ENCODE measurements at places on chromosomes 16 and 17. TPM values are rescaled to one million over a fixed set of nuclear protein-coding genes. Genes with fewer than 3 reads are reported as not detected.

DNA sequence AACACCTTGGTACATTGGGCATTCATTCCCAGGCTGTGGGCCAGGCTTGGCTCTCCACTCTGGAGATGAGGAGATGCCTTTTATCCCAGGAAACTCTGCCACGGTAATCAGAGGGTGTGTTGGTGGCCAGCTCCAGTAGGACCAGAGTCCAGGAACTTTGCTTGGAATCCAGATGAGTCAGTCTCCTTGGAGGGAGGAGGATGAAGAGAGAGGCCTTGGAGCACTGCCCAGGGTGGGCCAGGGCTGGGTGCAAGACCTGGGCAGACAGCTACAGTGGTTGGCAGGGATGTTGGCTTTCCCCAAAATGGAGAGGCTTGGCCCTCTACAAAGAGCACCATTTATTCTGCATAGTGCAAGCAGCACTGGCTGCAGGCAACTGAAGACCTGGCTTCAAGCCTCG, 209.0 kb downstream of the RGS9 start:
- no peaks in the 10 kb centered on the region for H3K36me3 ChIP-seq
- DNase-seq = no peak
- no peak overlapping the region for H3K27ac ChIP-seq
- no peaks in the 10 kb centered on the region for H3K27me3 ChIP-seq

RHBDL1 gene
- 0.57 TPM for total RNA-seq

- DNase-seq = no peak
- no peaks in the 10 kb centered on the region for H3K27me3 ChIP-seq
- no peaks in the 10 kb centered on the region for H3K36me3 ChIP-seq
- H3K4me3 ChIP-seq = no peak overlapping the region
- no peak overlapping the region for H3K27ac ChIP-seq
Measured at GRCh38 chr17:32516940-32517701, 30.3 kb downstream of the CDK5R1 start.

ATAD5 gene
- total RNA-seq = 2.5 TPM

CRYBA1 gene
- not detected for total RNA-seq

DNA sequence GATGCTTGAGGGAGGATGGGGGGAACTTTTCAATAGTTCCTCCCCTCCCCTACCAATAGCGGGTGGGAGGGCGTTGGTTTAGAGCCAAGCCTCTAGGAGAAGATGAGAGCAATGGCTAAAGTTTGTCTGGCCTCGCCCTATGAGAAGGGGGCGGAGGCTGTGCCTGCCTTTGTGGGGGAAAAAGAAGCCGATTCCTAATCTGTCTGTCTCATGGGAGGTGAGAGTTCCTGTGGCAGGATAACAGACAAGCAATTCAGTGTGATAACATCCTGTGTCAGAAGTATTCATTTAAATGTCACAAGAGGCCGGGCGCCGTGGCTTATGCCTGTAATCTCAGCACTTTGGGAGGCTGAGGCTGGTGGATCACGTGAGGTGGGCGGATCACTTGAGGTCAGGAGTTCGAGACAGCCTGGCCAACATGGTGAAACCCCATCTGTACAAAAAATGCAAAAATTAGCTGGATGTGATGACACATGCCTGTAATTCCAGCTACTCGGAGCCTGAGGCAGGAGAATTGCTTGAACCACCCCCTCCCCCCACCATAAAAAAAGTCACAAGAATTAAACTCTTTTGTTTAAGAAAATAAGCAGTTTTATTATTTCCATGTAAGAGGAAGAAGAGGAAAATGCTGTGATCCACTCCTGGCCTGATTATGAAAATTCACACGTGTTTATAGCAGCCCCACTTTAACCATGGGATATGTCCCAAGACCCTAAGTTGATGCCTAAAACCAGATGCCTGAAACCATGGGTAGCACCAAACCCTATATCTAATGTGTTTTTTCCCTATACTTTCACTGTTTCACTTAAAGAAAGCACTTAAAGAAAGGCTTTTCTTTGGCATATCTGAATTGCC, 1.7 kb downstream of the SLFN5 start:
- no peaks in the 10 kb centered on the region for H3K36me3 ChIP-seq
- peak overlapping the region; percentile 75 for H3K4me3 ChIP-seq
- no peaks in the 10 kb centered on the region for H3K27me3 ChIP-seq
- DNase-seq = peak; percentile 29
- peaks cover 60% of the 10 kb centered on the region for H3K4me1 ChIP-seq

DNA sequence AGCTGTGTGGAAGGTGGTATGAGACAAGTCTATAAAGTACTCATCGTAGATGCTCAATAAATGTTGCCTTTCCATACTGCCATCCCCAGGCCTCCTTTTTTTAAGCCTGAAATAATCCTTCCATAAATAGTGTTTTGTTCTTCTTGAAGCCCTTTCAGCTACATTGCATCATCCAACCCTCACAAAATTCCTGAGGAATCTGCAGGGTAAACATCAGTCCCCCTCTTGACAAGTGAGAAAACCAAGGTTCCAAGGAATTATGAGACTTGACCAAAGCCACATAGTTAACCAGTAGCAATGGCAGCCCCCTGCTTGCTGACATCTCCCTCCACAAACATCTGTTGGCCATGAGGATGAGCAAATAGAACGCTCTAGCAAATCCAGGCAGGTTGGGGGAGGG, 89.7 kb upstream of the CCL1 start:
- H3K4me3 ChIP-seq = no peak overlapping the region
- H3K36me3 ChIP-seq = no peaks in the 10 kb centered on the region
- no peak overlapping the region for H3K27ac ChIP-seq
- DNase-seq = no peak

SPATA2L gene
- total RNA-seq = 26.1 TPM

DNA sequence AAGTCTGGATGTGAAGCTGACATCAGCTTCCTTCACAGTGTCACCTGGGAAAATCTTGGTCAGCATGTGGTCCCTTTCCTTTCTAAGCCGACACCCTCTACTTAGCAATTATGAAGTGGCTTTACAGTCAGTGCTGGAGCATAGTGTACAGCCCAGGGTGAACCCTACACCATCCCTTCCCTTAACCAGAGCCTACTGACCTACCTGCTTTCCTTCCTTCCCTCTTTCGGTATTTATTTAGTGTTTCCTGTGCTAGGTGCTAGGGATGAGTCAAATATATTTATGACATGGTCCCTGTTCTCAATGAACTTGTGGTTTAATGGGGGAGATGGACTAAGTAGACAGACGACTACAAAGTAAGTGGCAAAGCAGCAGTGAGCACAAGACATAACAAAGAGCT, 77.5 kb downstream of the CDK5R1 start:
- no peak for DNase-seq
- H3K36me3 ChIP-seq = peaks cover 16% of the 10 kb centered on the region
- H3K27me3 ChIP-seq = no peaks in the 10 kb centered on the region
- peaks cover 3% of the 10 kb centered on the region for H3K4me1 ChIP-seq

IKZF3 gene
- total RNA-seq = 2.1 TPM

SP2 gene
- total RNA-seq = 4.0 TPM

MT3 gene
- not detected for total RNA-seq

DNA sequence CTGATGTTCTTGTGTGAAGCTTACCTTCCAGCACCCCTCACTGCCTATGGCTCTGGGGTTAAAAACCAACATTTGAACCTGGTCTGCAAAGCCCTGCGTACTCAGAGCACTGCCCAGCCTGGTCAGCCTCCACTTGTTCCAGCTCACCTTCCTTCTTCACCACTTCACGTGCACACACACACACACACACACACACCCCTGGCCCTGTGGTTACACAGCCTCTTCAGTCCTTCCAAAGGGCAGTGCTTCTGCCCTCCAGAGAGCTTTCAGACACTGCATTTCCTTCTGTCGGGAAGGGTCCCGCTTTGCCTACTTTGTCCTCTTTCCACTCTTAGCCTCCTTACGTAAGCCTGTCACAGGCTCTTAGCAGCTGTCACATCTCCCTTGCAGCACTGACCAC, 9.6 kb upstream of the TMEM220 start:
- no peak for DNase-seq
- H3K4me3 ChIP-seq = no peak overlapping the region
- H3K27ac ChIP-seq = no peak overlapping the region
- no peaks in the 10 kb centered on the region for H3K36me3 ChIP-seq

DNA sequence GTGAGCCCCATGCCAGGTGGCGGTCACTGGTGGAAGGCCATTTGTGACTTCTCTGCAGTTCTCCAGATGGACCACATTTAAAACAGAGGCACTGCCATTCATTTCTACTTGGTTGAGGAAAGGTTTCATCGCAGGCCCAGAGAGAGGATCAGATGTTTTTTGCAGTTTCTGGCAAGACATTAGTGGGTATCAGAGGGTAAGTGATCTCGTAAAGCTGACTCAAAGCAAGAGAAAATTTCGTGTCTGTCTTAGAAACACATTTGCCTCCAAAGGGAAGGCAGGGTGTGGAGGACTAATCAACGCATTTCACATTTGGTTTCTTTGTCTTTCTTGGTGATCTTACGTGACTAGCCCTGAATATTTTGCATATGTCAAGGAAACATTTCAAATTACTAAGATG, 81.8 kb downstream of the PRKCB start:
- no peaks in the 10 kb centered on the region for H3K4me1 ChIP-seq
- no peak overlapping the region for H3K27ac ChIP-seq
- no peak overlapping the region for H3K4me3 ChIP-seq
- no peaks in the 10 kb centered on the region for H3K36me3 ChIP-seq

- H3K36me3 ChIP-seq = no peaks in the 10 kb centered on the region
- H3K27ac ChIP-seq = no peak overlapping the region
- no peaks in the 10 kb centered on the region for H3K27me3 ChIP-seq
- no peaks in the 10 kb centered on the region for H3K4me1 ChIP-seq
- H3K4me3 ChIP-seq = no peak overlapping the region
- no peak for DNase-seq
Measured at GRCh38 chr16:23351360-23351759, 49.3 kb downstream of the SCNN1B start.

DNA sequence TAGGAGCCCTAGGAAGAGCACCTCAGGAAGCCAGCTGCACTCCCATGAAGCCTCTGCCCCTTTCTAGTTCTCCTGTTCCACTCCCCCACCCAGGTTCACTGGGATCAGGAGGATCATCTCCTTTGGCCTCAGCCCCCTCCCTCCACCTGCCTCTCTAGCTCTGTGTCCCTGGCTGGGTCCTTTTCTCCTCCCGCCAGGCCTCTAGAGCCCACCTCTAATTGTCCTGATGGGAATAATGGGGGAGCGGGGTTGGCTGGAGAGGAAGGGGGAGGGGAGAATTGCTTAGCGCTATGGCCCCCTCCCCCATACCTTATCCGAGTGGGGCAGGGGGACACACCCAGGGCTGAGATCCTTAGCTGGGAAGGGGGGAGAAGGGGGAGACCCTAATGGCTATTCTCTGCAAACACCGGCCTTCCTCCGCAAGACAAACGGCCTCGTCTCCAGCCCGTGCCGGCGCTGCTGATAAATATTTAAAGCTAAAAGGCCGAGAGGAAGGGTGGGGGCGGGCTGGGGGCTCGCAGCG, 997 bp downstream of the HOXB7 start:
- peaks cover 48% of the 10 kb centered on the region for H3K4me1 ChIP-seq
- no peak for DNase-seq
- H3K36me3 ChIP-seq = no peaks in the 10 kb centered on the region
- H3K27ac ChIP-seq = no peak overlapping the region
- peak overlapping the region; percentile 38 for H3K4me3 ChIP-seq

DNA sequence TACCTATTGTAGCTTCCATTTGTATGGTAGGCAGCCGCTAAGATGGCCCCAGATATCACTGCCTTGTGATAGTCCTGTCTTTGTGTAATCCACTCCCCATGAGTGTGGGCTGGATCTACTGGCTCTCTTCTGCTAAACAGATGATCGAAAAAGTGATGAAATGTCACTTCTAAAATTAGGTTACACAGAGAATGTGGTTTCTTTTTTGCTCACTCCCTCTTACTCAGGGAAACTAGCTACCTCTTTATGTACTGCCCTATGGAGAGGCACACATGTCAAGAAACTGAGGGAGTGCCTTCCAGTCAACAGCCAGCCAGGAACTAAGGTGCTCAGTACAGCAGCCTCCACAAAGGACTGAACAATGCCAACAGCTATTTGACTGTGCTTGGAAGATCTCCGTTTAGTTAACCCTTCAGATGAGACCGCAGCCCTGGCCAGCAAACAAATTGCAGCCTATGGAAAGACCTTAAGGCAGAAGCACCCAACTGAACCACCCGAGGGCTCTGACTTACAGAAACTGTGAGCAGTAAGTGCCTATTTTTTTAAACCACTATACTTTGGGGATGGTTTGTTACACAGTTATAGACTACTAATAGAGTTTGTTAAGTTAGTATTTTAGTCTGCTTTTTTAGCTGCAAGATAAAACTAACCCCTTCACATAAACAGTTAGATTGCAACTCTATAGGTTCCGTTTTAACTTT, 113.2 kb upstream of the MAF start:
- no peaks in the 10 kb centered on the region for H3K27me3 ChIP-seq
- DNase-seq = no peak
- H3K27ac ChIP-seq = no peak overlapping the region
- H3K36me3 ChIP-seq = no peaks in the 10 kb centered on the region

CRK gene
- total RNA-seq = 48.7 TPM

NLRP1 gene
- 33.4 TPM for total RNA-seq

DNA sequence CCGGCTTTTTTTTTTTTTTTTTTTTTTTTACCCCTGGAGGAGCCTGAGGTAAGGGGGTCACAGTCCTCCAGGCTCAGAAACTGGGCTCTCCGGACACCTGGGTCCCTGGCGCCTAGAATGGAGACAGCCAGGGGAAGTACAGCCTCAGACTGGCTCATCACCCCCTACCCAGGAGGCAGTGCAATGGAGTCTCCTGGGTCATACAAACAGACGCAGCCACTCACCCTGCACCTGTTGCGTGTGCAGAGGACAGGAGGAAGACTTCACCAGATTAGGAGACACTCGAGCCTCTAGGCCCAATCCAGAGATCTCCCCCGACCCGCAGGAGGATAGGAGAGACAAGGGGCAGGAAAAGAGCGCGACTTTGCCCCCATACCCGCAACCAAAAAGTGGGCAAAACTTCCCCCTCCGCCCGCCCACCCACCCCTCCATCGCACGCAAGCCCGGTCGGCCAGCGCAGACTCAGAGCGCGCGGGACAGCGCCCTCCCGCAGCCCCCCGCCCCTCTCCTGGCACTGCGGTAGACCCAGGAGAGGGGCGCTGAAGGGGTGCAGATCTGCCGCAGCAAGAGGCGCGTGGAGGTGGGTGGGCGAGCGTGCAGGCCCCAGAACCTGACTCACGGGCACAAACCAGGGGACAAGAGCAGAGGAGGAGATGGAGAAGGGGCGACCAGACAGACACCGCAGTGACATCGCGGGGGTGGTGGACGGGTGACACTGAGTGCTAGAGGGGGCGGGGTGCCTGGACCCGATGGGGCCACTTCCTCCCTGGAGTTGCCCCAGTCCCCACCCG, 900 bp downstream of the HAP1 start:
- DNase-seq = no peak
- H3K27me3 ChIP-seq = peaks cover 9% of the 10 kb centered on the region
- H3K27ac ChIP-seq = no peak overlapping the region
- H3K4me1 ChIP-seq = peaks cover 28% of the 10 kb centered on the region
- H3K36me3 ChIP-seq = no peaks in the 10 kb centered on the region
- peak overlapping the region; percentile 50 for H3K4me3 ChIP-seq
